ENCODE measurements at places on chromosomes 7 and 10.

GRCh38 chr7:103075337-103075918, 488 bp downstream of the ARMC10 start:
- DNase-seq, result peak; percentile 82

GRCh38 chr10:5832946-5833345, 19.7 kb upstream of the GDI2 start:
- DNase-seq, result no peak

- DNase-seq, result peak; percentile 50
These were observed 2.1 kb downstream of the PCOLCE start for GRCh38 chr7:100604028-100604975.

- no peak for DNase-seq
These were observed 47.3 kb downstream of the YKT6 start for GRCh38 chr7:44247868-44248651.

DNA sequence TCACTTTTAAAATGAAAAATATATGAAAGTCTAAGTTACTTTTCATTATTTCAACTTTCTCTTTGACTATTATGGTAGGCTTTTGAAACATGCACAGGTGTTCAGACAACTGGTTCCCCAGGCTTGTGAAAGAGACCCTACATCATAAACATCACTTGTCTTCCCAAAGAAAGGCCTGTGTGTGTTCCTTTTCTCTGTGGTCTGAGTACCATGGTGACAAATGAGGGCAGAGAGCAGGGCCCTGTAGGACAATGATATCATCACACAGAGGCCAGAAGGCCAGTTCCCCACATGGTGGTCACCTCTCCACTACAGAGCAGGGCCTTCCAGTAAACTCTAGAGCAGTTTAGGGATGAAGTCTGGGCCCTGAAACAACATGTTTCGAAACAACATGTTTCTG, 288.8 kb downstream of the USP6NL start:
- DNase-seq, result no peak

- no peak for DNase-seq
These were observed 23.9 kb upstream of the ZNF273 start for GRCh38 chr7:64879086-64879730.

DNA sequence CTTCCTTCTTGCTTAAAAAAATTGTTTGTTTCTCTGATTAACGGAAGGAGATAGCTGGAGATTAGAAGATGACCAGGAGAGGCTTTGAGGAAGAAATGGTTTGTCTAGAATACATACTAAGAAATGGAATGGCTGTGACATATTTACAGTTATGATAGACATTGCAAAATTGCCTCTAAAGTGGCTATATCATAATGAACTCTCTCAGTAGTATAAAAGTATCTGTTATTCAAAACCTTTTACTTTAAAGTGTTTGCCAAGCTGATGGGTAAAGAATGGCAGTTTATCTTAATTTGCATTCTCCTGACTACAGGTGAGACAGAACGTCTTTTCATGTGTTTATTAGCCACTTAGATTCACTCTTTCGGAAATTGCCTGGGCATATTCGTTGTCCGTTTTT, 28.7 kb downstream of the LRGUK start:
- DNase-seq, result no peak

DNA sequence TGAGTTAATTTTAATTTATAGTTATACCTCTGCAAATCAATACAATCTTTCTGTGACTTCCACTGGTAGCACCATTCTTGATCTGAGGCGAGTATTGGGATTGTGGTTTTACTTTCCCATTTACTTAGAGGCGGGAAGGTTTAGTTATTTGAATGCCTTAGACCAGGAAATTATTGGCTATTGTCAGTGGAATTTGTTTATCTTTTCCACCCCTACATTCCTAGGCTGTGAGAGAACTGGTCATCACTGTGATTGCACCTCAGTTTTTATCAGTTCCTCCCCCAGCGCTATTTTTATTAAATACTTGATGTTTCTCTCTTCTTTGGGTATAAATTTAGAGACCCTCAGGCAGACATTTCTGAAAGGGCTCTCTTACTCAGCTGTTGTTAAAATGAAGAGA, 29.9 kb downstream of the CDK14 start:
- DNase-seq, result no peak

GRCh38 chr10:23095966-23096801, 805 bp downstream of the MSRB2 start:
- DNase-seq, result no peak

DNA sequence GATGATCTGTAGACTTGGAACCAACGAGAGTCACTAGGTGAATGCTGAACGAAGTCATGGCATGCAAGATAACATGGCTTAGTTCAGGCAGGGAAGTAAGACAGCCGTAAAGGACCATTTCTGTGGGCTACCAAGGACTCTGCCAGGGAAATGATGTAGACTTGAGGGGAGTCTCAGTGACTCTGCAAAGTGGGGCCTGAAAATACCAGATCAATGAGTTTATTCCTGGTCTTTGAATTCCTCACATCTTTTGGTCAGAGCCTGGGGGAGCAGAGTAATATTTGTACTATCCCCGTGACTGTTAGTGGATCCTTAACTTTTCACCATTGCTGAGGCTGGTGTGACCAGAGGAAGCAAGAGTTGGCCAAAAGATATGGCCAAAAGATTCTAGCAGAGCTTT, 60.7 kb upstream of the INHBA start:
- DNase-seq, result no peak

Measured in stimulated activated CD4-positive, alpha-beta T cell treated with anti-CD3 and anti-CD28 coated beads, Interleukin-2, amount 100 ng/mL, for 4 hours (primary cell).